ENCODE measurements at places on chromosomes 3 and 15. TPM values are rescaled to one million over a fixed set of nuclear protein-coding genes. Genes with fewer than 3 reads are reported as not detected.

CTXN2 gene
- total RNA-seq: not detected

DNA sequence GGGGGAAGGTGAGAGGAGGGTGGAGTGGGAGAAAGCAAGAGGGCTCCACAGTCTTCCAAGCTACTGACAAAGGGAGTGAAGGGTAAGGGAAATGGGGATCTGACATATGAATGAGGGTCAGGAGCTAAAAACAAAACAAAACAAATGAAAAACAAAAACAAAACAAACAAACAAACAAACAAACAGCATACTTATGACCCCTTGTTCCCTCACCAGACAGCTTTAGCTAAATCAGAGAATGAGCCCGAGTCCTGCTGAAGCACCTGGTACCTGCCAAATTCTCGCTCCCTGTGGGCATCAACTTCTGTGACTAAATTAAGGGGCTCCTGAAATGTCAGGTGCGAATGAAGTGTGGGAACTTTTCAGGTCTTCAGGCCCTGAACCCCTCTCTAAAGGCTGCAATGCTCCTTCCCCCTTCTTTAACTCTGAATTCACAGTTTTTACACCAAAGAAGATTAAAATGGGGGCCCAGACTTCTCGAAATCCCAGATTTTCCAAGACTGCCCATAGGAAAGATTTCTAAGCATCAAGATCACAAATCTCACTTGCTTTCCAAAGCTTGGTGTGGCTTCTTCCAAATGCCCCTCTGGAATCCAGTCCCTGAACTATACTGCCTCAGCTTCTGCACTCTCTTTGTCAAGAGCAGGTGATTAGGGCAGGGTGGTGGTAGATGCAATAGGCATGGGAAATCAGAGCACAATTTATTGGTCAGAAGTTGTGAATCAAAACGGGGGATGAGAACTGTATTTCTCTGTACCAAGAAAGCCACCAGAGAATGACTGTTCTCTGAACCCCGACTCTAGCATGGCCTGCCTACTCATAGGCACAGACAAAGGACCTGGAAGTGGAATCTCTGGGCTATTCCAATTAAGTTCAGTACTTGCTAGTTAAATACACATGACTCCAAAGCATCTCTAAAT lies 40.9 kb downstream of the ZIC4 start:
- no peaks in the 10 kb centered on the region for H3K4me1 ChIP-seq
- no peak overlapping the region for H3K27ac ChIP-seq
- H3K36me3 ChIP-seq: no peaks in the 10 kb centered on the region
- no peak overlapping the region for H3K4me3 ChIP-seq

FGF7 gene
- 0.11 TPM for total RNA-seq

GPR171 gene
- total RNA-seq: 129 TPM

DNA sequence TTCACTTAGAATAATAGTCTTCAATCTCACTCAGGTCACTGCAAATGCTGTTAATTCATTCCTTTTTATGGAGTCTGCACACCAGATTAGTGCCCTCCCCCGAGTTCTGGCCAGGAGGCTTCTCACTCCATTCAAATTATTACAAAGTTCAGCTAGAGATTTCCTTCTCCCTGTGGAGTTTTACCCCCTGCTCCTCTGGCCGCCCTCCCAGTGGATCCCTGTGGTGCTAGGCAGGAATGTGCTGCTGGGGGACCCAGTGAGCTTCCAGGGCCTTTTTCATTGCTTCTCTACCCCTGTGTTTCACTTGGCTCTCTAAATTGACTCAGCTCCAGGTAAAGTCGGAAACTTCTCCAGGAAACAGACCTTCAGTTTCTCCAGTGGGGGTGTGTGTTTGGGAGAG lies 42.7 kb upstream of the CD200R1L start:
- no peak for DNase-seq
- H3K36me3 ChIP-seq: no peaks in the 10 kb centered on the region
- no peaks in the 10 kb centered on the region for H3K4me1 ChIP-seq
- no peak overlapping the region for H3K4me3 ChIP-seq

GRCh38 chr3:152175528-152175889 lies 93.2 kb upstream of the MBNL1 start:
- peaks cover 15% of the 10 kb centered on the region for H3K4me1 ChIP-seq
- no peak for DNase-seq
- no peak overlapping the region for H3K27ac ChIP-seq
- H3K36me3 ChIP-seq: no peaks in the 10 kb centered on the region

SAMMSON gene
- total RNA-seq: not detected

GRCh38 chr3:72818092-72818773 lies 30.0 kb downstream of the SHQ1 start:
- H3K27me3 ChIP-seq: no peaks in the 10 kb centered on the region
- no peak for DNase-seq
- no peaks in the 10 kb centered on the region for H3K36me3 ChIP-seq
- peaks cover 14% of the 10 kb centered on the region for H3K4me1 ChIP-seq
- H3K4me3 ChIP-seq: no peak overlapping the region

DNA sequence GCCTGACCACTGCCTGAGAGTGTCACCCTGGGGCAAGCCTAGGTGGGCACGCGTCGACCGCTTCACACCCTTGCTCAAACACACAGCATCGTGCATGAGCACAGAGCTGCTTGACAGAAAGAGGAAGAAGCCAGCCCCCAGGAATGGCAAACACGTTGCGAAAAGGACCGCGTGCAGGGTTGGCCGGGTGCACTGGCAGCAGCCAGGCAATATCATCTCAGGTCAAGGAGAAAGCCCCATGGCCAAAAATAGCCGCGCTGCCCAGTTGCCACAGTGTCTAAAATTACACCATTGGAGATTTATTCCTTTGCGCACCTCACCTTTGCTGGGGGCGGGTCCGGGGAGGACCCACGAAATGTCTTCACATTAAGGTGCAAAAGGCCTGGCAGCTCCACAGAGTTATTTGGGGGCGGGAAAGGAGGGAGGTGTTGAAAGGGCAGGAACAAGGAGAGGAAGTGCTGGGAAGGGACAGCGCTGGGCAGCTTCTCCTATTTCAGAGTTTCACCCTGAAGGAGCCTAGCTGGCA lies 44.7 kb upstream of the NR2F2 start:
- no peaks in the 10 kb centered on the region for H3K36me3 ChIP-seq
- no peak overlapping the region for H3K27ac ChIP-seq
- no peaks in the 10 kb centered on the region for H3K27me3 ChIP-seq
- no peaks in the 10 kb centered on the region for H3K4me1 ChIP-seq
- no peak overlapping the region for H3K4me3 ChIP-seq

Data from CD4-positive, alpha-beta memory T cell (primary cell).